ENCODE measurements at places on chromosomes 11 and 22.

DNA sequence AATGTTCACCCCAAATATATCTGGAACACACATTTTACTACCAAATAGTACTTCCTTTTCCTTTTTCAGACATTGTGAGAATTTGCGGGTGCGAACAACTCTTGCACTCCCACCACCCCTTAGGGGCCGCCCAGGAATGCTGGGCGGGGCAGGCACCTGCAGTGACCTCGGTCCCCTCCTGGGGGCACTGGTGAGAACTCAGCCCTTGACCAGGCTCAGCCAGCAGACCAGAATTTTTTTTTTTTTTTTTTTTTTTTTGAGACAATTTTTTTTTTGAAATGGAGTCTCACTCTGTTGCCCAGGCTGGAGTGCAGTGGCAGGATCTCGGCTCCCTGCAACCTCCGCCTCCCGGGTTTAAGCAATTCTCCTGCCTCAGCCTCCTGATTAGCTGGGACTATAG is 75.8 kb downstream of the ARHGAP8 start:
- DNase-seq = no peak

- DNase-seq = no peak
Observed at GRCh38 chr22:37331034-37331428, 48.7 kb downstream of the CYTH4 start.

- peak; percentile 77 for DNase-seq
Observed at GRCh38 chr11:65639623-65640482, 2.0 kb downstream of the SIPA1 start.

- no peak for DNase-seq
Observed at GRCh38 chr11:67696998-67697397, 22.6 kb upstream of the ALDH3B2 start.

DNA sequence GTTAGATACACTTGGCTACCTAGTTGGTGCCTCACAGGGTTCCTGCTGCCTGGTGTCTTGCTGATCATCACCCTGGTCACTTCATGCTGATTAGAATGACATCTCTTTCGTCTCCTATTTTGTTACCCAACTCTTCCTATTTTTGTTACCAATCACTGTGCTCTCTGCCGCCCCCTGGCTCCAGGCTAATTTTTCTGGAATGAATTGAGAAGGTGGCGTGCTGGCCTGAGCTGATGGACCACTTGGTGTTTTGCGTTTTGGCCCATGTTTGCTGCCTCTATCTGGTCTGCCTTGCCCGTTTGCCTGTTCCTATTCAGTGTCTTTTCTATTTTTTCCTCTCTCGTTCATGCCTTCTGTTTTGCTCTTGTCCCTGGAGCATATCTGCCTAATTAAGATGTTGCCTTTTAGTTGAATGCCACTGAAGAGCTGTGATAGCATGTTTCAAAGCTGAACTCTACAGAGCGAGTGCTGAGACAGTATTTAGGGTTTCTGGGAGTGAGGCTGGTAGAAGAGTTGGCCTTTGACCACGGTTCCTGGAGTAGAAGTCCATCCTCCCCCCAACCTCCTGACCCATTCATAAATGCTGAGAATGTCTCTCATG is 5.9 kb upstream of the ATF4 start:
- peak; percentile 62 for DNase-seq

DNA sequence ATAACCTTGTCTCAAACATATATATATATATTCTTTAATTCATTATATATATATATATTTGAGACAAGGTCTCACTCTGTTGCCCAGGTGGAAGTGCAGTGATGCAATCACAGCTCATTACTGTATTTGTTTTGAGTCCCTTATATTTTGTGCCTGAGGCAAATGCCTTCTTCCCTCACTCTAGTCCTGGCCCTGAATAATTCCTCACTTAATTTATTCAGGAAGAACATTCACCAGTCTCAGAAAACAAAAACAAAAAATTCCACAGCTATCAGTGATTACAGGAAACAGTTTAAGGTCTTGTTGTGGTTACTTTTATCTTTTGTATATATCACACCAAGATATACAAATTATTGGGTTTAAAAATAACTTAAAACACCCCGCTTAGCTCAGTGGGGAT is 155.7 kb downstream of the CWF19L2 start:
- DNase-seq = no peak

- DNase-seq = no peak
Observed at GRCh38 chr11:73856031-73856567, 20.5 kb downstream of the COA4 start.

- no peak for DNase-seq
Observed at GRCh38 chr11:45395947-45396346, 109.8 kb upstream of the SYT13 start.
